ENCODE measurements at places on chromosomes 6 and 20.

DNA sequence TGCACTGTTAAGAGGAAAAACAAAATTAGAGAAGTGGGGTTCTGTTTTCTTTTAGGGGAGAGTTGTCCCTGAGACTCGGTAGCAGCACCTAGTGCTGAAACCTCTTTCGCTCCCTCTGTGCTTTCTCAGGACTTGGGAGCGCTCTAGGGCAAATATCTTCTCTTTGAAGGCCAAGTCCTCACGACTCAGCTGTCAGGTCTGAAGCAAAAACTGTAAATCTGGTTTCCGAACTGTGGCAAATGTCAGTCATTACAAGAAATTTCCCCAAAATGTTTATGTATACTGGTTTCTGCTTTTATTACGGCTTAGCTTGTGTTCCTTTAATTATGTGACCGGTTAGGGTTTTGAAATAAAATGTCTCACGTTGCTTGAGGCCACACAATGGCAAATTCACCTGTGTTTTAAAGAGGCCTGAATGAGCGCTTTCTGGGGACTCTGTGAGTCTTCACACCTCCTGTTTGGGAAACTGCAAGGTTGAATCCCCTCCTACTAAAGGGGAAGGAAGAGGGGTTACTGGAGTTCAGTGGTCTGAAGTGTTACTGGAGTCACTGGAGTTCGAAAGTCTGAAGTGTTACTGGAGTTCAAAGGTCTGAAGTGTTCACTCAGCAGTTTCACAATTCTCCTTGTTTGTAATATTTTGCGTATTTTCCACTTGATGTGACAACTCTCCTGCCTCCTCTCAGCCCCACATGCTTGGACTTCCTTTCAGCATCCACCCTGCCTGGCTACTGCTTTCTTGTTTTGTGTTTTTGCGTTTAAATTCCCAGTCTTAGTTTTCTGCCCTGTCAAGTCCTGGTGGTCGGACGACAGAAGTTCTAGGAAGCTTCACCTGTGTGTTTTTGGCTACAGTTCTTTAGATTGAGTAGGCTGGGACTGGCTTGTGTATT lies 1.6 kb downstream of the SMPDL3A start:
- no peak for DNase-seq

- DNase-seq: no peak
Measured at GRCh38 chr6:142376800-142377496, 75.1 kb downstream of the ADGRG6 start.

DNA sequence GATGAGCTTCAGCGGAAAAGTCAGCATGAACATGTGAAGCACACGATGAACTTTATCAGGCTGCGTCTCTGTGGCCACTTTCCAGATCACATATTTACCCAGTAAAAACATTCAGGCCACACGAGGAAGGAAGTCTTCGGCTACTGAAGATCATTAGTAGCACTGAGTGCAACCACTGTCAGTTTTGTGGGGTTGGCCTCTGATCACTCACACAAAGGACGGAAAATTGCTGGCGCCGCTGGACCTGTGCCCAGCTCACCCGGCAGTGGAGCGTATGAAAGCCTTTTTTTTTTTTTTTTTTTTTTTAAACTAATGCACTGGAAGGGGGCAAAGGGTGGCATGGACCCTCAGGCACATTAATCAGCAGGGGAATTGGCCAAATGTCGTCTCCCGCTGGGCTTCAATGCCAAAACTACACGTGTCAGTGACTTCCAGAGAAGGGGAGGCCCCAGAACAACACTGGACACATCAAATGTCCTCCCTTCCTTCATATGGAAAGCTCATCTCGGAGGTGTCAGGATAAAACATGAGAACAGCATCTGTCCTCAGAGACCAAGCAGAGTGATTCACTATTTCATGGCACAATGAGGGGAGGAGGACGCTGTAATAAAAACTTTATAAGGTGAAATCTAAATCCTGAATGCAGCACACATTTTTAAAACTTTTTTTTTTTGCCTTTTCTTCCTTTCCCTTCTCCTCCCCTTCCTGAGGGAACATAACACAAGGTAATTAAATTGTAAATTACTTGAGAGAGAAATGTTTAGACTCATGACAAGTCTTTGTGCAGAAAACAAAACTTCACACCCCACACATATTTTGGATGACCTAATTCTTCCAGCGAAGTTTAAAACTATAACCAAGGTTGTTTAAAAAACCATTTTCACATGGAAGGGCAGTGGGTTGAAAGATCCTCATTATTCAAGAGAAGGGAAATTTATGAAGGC lies 223.4 kb downstream of the FOXC1 start:
- no peak for DNase-seq

DNA sequence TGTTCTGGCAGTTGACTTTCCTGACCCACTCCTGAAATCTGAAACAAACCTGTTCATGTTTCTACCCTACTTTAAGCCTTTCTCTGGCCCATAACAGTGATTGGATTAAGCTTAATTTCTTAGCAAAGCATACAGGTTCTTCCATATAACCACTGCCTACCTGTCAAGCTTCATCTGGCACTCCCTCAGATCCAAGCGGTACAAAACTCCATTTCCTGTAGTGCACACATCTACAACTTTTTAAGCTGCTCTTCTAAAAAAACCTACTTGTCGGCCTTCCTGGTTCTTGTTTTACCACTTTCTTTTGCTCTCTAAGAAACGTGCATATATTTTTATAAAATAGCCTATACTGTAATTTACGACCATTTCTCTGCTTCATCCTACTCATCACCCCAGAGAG lies 916 bp upstream of the PPP1R11 start:
- DNase-seq: no peak

DNA sequence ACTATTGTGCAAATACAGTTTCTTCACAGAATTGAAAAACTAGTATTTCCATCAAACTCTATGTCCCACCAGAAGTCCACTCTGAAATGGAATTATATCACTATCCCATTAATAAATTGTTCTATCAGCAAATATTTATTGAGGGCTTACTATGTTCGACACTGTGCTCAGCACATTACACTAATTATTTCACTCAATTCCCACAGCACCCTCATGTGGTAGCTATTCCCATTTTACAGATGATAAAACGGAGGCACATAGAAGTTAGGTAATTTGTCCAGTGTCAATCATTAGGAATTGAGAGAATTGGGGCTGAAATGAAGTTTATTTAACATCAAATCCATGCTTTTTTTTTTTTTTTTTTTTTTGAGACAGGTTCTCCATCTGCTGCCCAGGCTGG lies 52.5 kb downstream of the MKKS start:
- no peak for DNase-seq

DNA sequence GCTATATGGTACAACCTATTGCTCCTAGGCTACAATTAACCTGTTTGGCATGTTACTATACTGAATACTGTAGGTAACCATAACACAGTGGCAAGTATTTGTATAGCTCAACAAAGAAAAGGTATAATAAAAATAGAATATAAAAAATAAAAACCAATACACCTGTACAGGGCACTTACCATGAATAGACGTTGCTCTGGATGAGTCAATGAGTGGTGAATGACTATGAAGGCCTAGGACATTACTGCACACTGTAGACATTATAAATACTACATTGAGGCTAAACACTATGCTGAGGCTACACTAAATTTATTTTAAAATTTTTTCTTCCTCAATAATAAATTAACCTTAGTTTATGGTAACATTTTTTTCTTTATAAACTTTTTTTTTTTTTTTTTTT lies 18.6 kb downstream of the ELOVL5 start:
- DNase-seq: no peak

DNA sequence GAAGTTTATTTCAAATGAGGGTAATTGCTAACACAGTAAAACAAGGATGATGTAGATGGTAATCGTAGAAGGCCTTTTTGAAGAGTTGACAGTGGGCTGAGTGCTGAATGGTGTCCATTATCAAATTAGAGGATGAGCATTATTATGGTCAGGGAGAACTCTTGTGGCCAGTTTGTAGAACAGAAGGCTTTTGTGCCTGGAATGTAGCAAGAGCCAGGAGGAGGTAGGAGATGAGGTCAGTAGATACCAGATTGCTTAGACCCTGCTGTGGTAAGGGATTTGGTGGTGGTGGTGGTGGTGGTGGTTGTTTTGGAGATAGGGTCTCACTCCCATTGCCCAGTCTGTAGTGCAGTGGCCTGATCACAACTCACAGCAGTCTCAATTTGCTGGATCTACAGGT lies 6.2 kb downstream of the CSE1L start:
- no peak for DNase-seq

GRCh38 chr20:58841539-58842264 lies 9.0 kb downstream of the GNAS-AS1 start:
- DNase-seq: no peak

DNA sequence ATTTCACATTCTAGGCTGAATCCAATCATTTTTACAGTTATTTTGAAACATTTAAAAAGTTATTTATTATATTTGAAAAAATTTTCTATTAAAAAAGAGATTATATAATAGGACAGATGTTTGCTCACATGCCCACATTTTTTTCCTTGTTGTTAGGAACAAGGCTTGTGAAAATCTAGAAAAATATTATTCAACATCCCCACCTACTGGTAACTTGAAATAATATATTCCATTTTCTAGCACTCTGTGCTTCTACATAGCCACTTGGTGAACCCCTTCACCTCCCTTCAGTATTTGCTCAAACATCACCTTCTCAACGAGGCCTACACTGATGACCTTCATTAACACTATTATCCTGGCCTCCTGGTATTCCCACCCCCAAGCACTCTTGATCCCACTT lies 18.3 kb upstream of the GPRC6A start:
- DNase-seq: no peak

GRCh38 chr6:102631921-102632320 lies 1238.4 kb downstream of the GRIK2 start:
- DNase-seq: no peak

DNA sequence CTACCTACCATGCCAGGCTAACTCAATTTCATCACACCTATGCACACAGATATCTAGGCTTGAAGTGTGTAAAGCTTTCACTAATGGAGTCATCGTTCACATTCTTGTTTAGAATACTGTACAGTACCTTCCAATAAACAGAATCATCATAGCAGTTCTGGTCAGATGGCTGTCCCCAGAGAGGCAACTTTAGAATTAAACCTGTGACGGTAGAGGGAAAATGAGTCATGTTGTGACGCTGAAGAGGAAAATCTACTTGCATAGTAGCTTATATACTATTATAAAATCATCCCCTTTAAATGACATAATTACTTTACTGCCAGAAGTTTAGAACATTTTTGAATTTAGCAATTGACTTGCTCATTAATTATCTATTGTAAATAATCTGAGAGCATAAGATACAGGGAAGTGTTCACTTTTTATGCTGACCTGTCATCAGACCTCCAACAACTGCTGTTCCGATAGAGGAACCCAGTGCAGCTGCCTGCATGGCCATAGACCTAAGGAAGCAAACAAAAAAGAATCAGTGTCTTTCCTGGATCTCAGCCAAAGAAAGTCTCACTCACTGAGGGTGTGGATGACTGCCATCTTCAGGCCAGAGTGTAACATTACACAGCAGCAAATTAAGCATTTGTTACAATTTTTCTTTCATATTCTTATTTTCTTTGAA lies 29.8 kb downstream of the RHAG start:
- DNase-seq: peak; percentile 19

GRCh38 chr20:4814696-4815252 lies 93.1 kb downstream of the PRND start:
- DNase-seq: no peak

- no peak for DNase-seq
Measured at GRCh38 chr6:108744244-108744972, 103.8 kb upstream of the ARMC2 start.

- no peak for DNase-seq
Measured at GRCh38 chr6:14690120-14691056, 555.5 kb upstream of the JARID2 start.

DNA sequence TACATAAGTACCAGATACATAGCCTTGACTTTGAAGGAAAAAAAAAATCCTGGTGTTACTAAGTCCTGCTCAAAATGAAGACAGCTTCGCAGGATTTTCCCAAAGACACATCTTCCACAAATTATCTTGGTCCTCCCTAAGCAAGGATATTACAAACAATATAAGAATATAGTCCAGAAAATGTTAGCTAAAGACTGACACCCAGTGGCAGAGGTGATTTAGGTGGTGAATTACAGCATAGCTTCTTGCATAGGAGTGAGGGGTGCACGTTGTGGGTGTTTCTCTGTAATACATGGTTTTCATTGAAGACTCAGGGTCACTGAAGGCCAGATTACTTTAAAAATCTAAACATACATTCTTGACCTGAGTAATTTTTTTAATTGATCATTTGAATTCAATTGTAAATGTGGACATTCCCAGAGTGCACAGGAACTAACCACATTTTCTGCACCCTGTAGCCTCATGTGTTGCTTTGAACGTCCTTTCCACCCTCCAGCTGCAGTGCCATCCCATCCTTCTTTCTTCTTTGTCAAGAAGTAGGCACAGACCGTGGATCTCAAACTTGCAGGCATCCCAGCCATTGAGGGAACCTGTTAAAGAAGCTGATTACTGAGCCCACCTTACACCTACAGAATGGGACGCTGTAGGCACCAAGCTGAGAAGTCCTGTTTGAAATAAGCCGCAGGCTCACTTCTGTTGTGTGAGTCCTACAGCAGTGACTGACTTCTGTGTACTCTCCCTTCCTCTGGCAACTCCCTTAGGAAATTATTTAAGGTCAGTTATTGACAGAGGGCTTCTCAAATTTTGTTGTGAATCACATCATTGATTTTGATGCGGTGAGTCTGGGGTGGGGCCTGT lies 102.6 kb downstream of the PERP start:
- DNase-seq: no peak

- no peak for DNase-seq
Measured at GRCh38 chr6:46271728-46272127, 100.9 kb upstream of the ENPP5 start.

DNA sequence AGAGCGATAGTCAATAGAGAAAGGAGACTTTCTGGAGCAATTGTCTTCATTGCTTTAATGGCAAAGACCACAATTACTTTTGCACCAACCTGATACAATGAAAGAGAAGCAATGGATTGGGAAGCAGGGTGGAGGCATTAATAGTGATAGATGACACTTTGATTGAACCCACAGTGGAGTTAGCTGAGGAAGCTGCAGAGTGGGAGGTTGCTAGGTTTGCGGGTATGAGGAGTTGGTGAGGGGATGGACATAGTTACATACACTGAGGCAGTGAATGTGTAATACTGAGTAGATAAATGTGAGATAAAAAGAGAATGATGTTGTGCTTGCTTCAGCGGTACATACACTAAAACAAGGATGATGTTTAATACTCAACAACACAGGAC lies 91.9 kb downstream of the AKAP7 start:
- no peak for DNase-seq

DNA sequence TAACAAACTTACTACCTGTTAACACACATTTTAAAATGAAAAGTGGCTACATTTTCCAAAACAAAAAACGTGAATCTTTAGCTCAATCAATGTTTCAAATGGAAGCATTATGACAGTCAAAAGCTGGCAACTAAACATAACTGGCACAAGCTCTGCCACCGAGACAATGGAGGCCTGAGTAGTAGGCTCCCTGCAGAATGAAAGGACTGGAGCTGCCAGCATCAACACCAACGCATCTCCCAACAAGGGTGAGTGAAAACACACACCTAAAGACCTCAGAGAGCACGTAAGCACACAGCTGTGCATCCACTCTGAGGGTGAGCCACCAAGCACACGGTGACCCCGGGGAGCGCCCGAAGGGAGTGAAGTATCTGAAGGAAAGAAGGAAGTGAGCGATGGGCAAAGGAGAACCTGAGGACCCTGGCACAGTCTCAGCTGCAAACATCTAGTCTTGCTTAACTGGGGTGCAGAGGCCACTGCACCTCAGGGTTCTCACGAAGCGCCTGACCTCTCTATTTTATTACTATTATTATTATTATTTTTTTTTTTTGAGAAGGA lies 1.6 kb upstream of the ADRM1 start:
- DNase-seq: no peak

Measured in CD4-positive, alpha-beta memory T cell (primary cell).